ENCODE measurements at places on chromosomes 5 and 9. TPM values are rescaled to one million over a fixed set of nuclear protein-coding genes. Genes with fewer than 3 reads are reported as not detected.

Gene HSPB3
- total RNA-seq = not detected

Gene QRFP
- not detected for total RNA-seq

Gene PAPPA
- 23.4 TPM for total RNA-seq

Gene CAMK4
- total RNA-seq = 3.5 TPM

Gene AGPAT2
- 27.7 TPM for total RNA-seq

Gene ADAMTSL1
- total RNA-seq = 37.5 TPM

Gene BSPRY
- not detected for total RNA-seq

Gene CCNG1
- 325 TPM for total RNA-seq

Gene MUSK
- total RNA-seq = 2.1 TPM

Gene YIPF5
- total RNA-seq = 105 TPM

Gene PSD2
- under 0.01 TPM for total RNA-seq

Gene ZBED3
- 1.4 TPM for total RNA-seq

Gene PRDM9
- not detected for total RNA-seq

Gene GKAP1
- total RNA-seq = 0.43 TPM

Gene TEX48
- total RNA-seq = not detected

Gene CCIN
- total RNA-seq = 0.79 TPM

Gene GLRA1
- not detected for total RNA-seq

Gene SLC36A2
- total RNA-seq = not detected

Gene PCDHB11
- total RNA-seq = 0.69 TPM
